NCI-H1105 treated with DMSO at 0.1 percent for 48 hours (cell line): ENCODE measurements at places on chromosomes 7 and 10.

DNA sequence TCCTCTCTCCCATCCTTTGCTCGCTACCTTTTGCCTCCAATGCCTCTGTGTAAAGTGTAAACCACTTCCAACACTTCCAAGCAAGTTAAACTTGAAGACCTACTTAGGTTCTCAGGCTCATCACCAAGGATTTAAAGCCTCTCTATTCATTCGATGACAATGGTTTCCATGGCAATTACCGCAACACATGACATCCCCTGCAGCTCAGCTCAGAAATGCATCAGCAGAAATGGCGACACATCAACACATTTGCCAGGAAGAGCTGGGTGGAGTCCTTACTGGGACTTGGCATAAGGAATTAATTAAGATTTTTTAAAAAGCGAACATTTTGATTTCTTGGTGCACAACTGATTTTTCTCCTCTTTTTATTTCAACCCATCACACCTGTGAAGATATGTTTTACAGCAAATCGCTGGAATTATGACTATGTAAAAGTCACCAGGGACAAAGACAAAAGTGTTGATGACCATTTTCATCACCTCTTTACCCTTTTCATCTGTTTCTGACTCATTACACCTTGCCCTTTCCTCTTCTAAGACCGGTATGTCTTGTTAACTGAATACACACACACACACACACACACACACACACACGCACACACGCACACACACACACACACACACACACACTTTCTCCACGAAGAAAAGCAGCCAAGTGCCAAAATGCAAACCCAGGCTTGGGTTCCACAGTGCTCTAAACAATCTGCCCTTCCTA lies 453.4 kb upstream of the CELF2 start:
- DNase-seq, result no peak

GRCh38 chr7:27103489-27104226 lies 1.2 kb upstream of the HOXA2 start:
- no peak for DNase-seq

GRCh38 chr10:13439313-13440184 lies 89.3 kb downstream of the BEND7 start:
- peak; percentile 10 for DNase-seq

- no peak for DNase-seq
Observed at GRCh38 chr7:711093-711921, 15.2 kb upstream of the DNAAF5 start.

GRCh38 chr7:33399528-33400213 lies 270.3 kb downstream of the BBS9 start:
- DNase-seq, result peak; percentile 79
